ENCODE measurements at places on chromosomes 5 and 9. TPM values are rescaled to one million over a fixed set of nuclear protein-coding genes. Genes with fewer than 3 reads are reported as not detected.

FBP1 gene
- not detected for total RNA-seq

LHX6 gene
- 6.0 TPM for total RNA-seq

IL3 gene
- not detected for total RNA-seq

DNA sequence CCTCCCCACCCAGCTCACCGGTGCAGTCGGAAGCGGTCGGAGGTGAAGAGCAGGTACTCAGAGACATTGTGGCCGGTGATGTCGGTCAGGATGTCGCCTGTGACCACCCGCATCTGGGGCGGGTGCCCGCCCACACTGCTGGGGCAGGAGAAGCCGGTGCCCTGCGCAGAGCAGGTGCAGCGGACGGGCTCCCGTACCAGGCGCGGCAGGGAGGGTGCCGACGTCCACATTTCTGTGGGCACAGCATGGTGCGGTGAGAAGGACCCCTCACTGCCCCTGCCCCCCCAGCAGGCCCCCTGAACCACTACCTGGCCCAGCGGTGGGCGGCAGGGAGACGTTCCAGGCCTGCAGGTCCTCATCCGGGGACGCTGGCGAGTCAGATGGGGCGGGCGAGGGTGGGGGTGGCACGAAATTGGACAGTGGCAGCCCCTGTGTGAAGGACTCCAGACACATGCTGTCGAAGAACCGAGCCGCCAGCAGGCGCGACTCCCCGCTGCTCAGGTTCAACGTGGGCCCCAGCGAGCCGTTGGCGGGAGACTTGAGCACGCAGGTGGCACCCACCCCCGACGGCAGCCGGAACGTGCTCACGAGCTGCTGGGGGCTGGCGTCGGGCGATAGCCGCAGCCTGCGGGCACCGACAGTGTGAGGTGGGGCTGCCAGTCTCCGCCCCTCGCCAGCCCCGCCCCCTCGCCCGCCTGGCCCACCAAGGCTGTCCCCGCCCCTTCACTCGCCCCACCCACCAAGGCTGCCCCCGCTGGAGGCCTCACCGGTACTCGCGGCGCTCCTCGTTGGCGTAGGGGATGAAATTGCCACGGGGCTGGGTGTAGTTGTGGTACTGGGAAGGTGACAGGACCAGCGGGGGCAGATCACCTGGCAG lies 15.1 kb downstream of the ABCA2 start:
- no peak for DNase-seq

- no peak for DNase-seq
These were observed 62.1 kb downstream of the KLF9 start for GRCh38 chr9:70352356-70352755.

GRCh38 chr9:110049699-110050450 lies 158.1 kb downstream of the C9orf152 start:
- peak; percentile 34 for DNase-seq

- DNase-seq: no peak
These were observed 63.6 kb upstream of the SPEF2 start for GRCh38 chr5:35554016-35554415.

- DNase-seq: no peak
These were observed 169.3 kb downstream of the NTRK2 start for GRCh38 chr9:84838879-84839278.

All from endothelial cell (in vitro differentiated cells).